Cerebellar cortex (tissue), 1 donor: ENCODE measurements at places on chromosomes 11 and 22.

DNA sequence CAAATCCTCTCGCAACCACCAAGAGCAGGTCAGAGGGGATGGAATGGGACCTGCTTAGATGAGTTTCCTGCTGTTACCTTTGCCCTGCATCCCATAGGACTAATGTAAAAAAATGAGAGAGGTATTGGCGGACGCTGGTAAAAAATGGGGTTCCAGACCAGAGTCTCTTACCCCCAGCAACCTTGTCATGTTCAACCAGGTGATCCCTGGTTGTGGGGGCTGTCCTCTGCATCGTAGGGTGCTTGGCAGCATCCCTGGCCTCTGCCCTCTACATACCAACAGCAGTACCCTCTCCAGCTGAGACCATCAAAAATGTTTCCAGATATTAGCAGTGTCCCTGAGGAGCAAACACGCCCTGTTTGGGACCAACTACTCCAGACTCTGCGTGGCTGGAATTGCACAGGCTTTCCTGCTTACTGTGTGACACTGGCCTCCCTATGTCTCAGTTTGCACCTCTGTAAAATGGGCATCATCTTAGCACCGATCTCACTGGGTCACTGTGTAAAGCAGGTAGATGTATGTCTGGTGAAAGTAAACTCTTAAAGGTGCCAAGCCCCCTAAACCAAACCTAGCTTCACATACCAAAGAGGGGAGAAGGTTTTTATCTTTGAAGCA, 1.5 kb downstream of the APOL6 start:
- DNase-seq, result no peak

DNA sequence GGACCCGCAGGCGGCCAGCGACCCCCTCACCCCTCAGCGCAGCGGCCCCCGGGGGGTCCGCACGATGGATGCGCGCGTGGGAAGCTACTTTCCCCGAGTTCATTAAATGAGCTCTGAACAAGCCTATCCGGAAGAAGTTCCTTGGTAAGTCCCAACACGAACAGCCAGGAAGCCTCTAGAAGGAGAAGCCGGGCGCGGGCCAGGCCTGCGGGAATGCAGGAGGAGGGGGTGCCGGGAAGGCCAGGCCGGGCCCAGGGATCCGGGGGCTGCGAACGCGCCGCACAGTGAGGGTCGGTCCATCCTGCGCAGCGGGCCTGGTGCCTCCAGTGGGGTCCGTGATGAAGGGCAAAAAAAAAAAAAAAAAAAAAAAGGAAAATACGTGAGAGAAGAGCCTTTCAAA, 36.9 kb downstream of the TOLLIP start:
- DNase-seq, result no peak

DNA sequence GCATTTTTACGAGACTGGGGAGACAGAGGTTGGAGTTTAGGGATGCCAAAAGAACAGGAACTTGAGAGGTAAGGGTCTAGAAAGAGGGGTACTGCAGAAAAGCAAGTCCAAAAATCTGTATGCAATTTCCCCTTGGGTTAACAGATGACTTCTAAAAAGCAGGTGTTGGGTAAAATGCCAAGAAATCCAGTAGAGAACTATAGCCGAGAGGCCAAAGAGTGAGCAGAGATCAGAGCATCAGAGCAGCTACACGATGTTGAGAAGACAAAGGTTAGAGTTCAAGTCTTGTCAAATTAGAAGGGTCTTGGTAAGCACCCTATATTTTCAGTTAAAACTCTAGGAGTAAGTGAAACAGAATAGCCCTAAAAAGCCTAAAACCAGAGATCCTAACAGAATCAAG, 145.2 kb downstream of the FCHSD2 start:
- no peak for DNase-seq

- DNase-seq, result no peak
Observed at GRCh38 chr11:12403122-12403996, 26.0 kb downstream of the PARVA start.

DNA sequence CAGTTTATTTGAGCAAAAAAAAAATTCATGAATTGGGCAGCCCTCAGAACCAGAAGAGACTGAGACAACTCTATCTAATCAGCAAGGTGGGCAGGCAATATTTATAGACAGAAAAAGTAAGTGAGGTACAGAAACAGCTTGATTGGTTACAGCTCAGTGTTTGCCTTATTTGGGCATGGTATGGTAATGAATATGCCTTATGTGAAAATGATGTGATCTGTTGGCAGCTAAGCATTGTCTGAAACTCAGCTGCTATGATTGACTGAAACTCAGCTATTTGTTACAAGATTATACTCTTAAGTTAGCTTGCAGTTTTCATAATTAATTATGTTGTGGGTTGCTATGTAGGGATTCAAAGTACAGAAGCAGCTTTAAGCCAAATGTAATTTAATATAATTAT, 127.6 kb downstream of the CNTN5 start:
- DNase-seq, result no peak

DNA sequence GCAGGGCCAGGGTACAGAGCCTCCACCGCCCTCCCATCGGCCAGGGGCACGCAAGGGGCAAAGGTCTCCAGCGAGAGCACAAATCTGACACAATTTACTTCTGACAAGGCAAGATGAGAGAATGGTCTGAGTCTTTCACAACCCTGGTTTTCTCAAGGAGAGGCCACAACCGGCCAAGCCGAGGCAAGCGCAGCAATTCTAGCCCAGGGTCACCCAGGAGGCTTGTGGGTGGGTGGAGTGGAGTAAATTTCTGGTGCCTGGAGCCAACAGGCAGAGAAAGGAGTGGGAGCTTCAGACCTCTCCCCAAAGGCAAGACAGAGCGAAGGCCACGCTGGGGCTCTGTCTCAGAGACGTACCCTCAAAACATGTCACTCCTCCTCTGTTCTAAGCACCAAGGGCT, 9.3 kb downstream of the LARGE2 start:
- DNase-seq, result no peak

GRCh38 chr22:23193882-23194281, 13.6 kb downstream of the BCR start:
- DNase-seq, result no peak

GRCh38 chr11:71383461-71383860, 64.7 kb downstream of the DHCR7 start:
- no peak for DNase-seq

DNA sequence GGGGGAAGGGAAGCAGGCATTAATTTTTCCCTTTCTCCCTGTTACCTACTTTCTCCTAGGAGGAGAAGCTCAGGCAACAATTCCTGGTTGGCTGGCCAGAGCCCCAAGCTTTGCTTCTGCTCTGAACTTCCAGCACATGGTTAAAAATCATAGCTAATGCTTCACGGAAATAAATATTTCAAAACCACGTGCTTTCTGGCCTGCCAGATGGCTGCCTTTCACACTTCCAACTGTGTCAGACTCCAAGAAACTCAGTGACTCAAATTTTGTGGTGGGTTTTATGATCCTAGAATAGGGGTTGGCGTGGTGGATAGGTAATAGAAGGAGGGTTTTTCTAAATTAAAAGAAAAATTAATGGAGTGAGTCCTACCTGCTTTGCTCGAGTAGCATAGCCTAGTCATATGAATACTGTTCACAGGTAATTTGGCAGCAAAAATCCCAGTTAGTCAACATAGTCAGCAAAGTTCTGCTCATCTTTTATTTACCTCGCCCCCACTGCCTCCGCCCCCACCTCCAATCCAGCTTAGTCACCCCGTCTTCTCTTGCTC, 58.6 kb downstream of the SC5D start:
- DNase-seq, result peak; percentile 77

DNA sequence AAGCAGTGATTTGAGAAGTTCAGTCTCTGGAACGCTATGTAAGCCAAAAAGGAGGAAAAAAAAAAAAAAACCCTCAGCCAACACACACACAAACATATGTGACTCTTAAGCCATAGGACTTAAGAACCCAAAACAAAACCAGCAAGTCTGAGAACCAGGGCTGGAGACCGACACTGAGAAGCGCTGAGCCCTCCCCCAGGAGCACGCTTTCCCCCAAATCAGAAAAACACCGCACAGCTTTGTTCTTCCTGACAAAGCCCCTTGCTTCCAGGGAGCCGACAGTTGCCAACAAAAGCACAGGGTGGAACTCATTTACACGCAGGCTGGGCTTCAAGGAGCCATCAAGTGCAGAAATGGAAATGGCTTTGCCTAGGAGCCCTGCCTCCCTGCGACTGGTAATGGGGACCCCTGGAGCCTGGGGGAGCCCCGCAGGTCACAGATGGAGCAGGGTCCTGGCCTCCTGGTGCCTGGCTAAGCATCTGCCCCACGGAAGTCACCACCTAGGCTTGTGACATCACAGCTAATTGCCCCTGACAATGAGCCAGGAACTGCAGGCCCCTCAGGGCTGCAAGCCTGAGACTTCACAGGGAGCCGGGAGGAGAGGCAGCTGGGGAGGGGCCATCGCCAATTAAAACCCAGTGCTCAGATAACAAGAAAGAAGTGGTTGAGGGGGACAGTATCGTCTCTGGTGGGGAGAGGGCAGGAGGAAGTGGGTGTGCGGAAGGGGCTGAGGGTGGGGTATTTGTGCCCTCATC, 66.9 kb downstream of the NFAM1 start:
- no peak for DNase-seq

DNA sequence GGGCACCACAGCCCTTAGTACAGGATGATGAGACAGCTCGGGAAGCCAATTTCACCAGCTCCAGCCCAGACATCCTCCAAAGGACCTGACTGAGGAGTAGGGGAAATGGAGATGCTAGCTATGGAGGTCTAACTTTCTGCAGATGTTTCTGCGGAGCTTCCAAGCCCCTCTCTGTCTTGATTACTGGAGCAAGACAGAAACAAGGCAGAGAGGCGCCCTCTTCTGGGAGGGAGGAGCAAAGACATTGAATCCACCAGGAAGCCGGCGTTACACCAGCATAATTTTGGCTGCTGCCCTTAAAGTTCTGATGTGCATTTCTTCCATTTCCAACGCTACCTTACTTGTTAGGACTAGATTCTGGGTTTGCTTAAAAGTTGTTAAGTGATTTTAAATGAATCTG, 107.3 kb upstream of the HSD17B12 start:
- DNase-seq, result peak; percentile 52

GRCh38 chr11:90757849-90758494, 535.1 kb upstream of the CHORDC1 start:
- no peak for DNase-seq

DNA sequence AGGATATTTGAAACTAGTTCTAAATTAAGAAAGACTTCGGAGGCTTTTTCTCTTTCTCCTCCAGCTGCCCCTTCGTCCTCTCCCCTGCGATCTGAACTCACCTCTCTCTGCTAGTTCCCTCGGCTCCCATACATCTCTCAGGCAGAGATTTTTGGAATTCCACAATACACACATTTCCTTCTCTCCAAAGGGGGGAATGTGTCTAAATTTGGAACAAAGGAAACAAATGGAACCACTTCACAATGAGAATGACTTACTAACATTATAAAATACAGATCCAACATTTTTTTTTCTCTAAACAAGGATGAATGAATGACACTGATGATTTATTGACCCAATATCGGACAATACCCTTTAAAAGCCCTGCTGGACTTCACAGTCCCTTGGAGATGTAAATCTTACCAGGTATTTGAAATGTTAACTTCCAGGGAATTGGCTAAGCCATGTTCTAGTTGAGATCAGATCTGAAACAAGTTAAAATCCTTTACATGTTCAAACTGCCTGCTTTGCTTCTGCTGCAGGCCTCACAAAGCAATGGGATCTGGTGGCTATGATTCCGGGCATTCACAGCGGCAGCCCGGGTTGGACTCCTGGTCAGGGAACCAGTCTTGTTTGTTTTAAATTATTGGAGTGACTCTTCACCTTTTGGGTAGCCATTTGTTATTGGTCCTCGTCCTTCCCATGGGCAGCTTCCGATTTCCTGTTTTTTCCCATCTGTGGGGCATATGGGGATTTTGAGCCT, 20.5 kb upstream of the GSTP1 start:
- DNase-seq, result peak; percentile 39

DNA sequence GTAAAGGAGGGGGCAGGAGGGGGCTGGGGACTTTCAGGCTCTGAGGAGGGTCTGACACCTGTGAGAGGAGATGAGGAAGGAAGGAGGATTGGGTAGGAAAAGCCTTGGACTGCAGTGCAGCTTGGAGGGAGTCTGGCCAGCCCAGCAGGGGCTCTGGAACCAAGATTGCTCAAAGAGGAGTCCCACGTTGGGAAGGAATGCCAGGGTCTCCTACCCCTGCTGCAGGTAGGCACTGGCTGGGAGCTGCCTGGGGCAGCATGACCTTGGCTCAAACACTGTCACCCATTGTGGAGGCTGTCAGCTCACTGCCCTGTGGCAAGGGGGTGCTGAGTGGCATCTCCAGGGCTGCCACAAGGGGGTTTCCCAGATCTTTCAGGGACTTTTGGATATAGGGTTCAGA, 94.5 kb downstream of the RPS6KA4 start:
- no peak for DNase-seq

DNA sequence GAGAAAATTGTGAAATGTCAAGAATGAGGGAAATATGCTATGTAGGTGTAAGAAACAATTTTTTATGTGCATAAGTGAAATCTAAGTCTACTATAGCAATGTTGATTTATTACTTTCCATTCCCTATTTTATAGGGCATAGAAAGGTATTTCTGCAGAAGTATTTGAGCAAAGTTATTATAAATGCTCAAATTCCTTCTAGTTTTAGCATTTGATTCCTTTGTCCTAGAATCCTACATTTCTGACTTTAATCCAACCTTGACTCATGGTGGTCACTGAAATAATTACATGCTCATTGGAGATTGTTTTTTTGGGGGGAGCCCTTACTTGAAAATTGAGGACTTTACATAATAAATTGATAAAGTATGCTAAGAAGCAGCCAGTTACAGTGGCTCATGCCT, 716.6 kb upstream of the LUZP2 start:
- DNase-seq, result no peak

GRCh38 chr22:36358533-36359469, 29.0 kb downstream of the MYH9 start:
- no peak for DNase-seq

GRCh38 chr11:128415539-128415938, 171.8 kb downstream of the ETS1 start:
- DNase-seq, result no peak

- no peak for DNase-seq
Observed at GRCh38 chr22:37351232-37351631, 68.9 kb downstream of the CYTH4 start.

DNA sequence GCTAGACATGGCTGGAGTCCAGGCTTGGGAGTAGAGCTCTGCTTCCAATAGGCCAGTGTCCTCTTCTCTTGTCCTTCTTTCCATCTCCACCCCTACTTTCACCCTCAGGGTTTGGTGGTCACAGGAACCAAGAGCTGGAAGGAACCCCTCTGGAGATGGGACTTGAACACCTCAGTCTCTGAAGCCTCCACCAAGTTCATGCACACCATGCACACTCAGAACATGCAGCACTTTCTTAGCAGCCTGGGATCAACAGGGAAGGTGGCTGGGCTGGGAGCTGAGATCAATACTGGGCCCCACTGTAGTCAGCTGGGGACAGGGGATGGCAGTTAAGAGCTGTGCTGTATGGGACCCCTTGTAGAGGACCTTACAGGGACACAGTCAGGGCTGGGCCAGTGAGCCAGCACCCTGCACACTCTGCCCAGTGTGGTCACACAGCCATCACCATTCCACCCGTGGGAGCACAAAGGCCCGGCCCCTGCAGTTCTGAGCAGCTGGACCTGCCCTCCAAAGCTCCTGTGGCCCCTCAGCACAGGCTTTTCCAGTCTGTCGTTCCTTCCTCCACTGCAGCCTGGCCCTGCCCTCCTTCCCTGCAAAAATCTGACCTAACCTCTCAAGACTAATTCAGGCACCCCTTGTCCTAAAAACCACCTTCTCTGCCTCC, 47.7 kb downstream of the GAB4 start:
- no peak for DNase-seq

- DNase-seq, result no peak
Observed at GRCh38 chr22:26580240-26580962, 9.5 kb downstream of the TPST2 start.
